ENCODE measurements at places on chromosomes 4 and X.

DNA sequence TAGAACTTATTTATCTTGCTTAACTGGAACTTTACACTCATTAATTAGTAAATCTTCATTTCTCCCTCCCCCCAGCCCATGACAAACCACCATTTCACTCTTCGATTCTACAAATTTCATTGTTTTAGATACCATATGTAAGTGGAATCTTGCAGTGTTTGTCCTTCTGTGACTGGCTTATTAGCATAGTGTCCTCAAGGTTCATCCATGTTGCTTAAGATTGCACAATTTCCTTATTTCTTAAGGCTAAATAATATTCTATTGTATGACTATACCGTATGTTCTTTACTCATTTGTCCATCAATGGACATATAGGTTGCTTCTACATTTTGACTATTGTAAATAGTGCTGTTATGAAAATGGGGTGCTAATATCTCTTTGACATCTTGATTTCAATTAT is 24.5 kb upstream of the RNF212 start:
- no peak for DNase-seq

- no peak for DNase-seq
These were observed 82.4 kb upstream of the TMEM150C start for GRCh38 chr4:82643994-82644733.

DNA sequence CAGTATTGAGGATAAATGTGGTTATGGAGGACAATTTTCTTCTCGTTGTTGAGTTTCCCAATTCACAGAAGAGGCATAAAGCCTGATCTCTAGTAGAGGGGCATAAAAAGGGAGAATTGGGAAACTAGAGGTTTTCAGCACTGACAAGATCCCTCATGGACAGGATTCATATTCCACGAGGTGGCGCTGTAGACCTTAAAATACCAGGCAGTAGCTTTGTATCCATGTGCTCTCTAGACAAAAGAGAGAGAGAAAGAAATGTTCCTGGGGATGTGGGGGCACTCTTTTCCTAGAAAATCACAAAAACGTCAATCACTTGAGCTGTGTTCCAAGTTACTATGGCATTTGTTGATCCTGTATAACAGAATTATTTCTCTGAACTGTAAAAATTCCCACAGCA is 128.3 kb downstream of the MAGEE1 start:
- peak; percentile 1 for DNase-seq

- DNase-seq, result peak; percentile 1
These were observed 639.9 kb downstream of the SPOCK3 start for GRCh38 chr4:166594326-166594946.

DNA sequence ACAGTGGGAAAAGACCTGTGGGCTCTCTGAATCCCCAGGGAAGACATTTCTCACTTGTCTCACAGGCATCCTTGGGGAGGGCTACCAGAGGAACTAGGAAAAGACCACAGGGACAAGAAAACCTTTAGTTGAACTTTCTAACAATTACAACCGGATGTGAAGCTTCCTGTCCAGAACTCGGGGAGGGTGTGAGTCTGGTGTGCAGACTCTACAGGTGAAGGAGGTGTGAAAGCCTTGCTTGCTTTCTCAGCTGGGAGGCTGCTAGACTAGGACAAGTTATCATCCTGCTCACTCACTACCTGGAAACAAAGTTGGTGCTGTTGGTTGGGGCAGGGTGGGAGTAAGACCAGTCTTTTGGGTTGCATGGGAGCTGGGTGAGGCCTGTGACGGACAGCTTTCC is 158.5 kb upstream of the PBDC1 start:
- no peak for DNase-seq

DNA sequence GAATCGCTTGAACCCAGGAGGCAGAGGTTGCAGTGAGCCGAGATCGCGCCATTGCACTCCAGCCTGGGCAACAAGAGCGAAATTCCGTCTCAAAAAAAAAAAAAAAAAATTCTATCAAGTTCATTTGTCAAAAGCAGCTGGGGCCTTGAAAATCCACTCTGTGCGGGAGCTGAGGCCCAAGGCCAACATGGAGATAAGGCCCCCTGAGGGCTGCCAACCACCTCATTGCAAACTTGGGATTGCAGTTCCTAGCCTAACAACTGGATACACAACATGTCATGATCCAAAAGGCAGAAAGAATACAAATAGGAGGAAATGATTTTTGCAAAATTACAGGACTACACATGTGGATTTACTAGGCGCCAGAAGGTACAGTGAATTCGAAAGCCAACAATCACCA is 22.5 kb upstream of the PRDX4 start:
- DNase-seq, result no peak

DNA sequence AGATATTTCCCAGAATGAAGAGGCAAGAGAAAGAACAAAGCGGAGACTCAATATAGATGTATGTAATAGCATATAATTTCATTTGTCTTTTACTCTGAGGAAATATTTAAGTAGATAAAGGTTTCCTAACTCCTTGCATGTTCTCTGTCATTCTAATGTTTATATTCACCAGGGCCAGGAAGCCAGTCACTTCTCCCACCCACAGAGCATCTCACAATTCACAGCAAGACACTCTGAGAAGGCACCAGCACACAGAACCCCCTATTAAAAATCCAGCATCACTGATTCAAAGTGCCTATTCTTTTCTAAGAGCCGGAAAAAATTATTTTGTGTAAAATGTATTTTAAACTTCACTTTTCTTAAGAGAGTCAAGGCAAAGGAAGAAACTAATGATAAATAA is 927.1 kb downstream of the C4orf33 start:
- DNase-seq, result no peak

GRCh38 chrX:129108936-129109335 is 414.4 kb downstream of the SMARCA1 start:
- no peak for DNase-seq

DNA sequence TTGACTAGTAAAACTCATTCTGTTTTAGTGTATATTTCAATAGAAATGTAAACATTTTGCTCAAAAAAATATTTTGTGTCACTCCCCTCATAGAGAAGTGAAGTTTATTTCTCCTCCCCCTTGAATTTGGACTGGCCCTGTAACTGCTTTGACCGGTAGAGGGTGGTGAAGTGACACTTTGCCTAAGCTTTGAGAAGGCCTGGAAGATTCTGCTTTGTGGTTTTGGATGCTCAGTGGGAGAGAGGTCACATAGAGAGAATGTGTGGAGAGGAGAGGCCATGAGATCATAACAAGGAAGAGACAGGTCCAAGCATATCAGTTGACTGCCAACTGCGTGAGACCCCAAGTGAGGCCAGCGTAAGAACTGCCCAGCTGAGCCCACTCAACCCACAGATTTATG is 19.1 kb upstream of the ARX start:
- DNase-seq, result no peak
